ENCODE measurements at places on chromosomes 16 and 17.
A peak's percentile ranks its signal among the peaks of the same experiment; 100 is the strongest.

- DNase-seq, result no peak
These were observed 104.1 kb upstream of the CORO6 start for GRCh38 chr17:29726715-29727252.

- DNase-seq, result no peak
These were observed 115.9 kb upstream of the CDH13 start for GRCh38 chr16:82510789-82511305.

DNA sequence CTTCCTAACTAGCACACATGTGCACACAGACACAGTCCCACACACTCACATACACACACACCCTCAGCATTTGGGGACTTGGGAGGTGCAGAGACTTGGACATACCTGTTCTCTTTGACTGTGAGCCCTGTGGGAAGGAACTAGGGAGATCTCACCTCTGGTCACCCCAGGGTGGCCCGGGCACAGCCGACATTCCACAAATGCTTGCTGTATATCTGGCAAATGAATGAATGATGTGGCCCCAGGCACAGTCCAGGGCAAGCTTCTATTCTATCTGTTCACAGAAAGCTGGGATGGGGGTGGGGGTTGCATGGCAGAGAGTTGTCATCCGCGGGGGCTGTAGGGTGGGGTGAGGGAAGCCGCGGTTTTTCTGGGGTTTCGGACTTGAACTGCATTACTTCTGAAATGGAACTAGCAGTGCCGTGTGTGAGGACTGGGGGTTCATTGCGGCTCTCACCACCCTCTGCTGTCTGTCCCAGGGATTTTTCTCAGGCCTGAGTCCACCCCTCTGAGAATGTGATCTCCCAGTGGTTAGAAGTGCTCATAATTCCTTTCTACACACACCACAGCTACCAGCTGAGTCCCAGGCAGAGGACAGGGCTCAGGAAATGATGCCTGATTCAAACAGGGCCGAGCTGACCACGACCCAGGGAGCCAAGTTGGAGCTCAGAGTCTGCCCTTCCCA is 3.3 kb upstream of the RIPOR1 start:
- no peak for DNase-seq

GRCh38 chr17:29474297-29474696 is 84.1 kb downstream of the TAOK1 start:
- no peak for DNase-seq

DNA sequence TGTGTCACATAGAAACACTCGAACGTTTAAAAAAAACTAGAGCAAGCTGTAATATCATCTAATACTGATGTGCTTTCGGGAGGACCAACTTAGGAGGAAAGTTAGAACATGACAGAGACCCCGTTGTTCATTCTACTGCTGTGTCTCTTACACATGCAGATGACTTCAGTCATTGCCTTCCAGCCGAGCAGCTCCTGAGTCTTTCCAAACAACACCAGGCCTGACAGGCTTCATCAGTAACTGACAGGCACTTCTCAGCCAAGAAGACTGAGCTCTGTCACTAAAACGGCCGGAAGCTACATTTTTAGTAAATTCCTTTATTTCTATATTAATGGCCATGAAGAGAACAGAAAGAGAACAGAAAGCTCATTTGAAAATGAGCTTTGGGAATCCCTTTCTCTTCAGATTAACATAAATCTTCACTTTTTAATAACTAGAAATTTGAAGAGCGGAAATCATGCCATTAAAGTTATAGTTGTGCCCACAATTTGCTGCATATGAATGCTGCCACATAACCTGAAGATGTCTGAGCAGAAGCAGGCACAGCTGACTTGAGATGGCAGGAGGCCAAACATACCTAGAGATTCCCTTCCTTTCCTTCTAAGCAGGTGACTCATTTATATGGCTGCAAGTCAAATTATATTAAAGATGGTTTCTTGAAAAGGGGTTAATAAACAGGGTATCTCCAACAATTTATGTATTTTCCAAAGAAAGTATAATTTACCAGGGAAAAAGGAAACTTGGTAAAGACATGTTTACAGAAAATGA is 148.9 kb downstream of the ITFG1 start:
- DNase-seq, result no peak

DNA sequence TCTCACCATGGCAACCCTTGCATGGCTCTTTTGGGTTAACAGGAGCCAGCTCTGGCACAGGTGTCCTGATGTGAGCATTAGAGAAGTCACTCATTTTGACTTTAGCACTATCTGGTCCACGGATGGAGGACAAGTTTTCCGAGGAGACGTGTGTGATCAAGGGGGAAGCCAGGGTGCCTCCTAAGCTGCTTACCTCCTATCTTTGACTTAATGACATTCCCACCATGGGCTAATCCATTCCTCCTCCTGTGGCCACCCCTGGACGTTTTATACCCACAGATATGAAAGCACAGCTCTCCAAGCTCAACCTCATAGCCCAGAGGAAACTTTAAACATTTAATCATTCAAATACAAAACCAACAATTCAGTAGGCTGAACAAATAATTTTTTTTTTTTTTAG is 18.8 kb downstream of the MPP2 start:
- no peak for DNase-seq

DNA sequence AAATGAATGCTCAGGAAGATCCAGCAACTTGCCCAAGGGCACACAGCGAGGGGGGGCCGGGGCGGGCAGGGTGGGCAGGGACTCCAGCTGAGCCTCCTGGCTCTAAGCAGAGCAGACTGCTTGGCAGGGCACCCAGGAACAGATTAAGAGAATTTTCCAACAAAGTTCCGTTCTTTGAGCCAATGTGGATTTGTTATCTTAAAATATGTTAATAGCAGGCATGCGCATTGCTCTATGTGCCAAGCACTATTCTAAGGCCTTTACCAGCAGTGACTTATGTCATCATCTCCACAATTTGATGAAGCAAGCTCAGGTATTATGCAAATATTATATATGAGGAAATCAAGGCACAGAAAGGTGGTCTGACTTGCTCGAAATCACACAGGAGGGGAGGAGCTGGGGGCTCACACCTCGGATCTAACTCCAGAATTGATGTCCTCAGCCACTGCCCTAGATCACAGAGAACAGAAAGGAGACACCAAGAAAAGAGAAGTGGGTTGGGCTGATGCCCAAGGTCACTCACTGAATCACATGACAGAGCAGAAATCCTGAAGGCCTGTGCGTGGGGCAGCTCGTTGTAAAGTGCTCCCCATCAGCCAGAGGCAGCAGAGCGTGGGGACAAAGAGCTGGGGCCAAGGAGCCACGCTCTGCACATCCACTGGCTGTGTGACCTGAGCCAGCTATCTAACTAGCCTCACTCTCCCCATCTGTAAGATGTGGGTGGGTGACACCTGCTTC is 23.2 kb upstream of the MEAK7 start:
- DNase-seq, result no peak

DNA sequence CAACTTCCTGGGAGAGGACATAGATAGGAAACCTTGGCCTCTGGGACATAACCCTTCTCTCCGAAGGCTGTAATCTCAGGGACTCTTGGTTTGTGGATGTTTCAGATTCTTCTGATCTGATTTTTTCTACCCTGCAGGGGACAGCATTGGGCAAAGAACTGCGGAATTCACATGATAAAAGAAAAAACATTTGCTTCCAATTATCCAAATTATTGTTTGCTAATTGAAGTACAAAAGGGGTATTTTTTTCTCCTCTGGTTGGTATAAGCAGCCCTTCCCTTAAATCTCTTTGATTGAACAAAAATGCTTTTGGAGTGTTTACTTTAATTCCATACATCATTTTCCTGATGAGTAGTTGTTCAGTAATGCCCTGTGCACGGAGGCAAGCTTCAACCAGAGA is 251.7 kb upstream of the IRX3 start:
- DNase-seq, result no peak

- no peak for DNase-seq
These were observed 36.4 kb downstream of the EFCAB5 start for GRCh38 chr17:29977836-29978235.

DNA sequence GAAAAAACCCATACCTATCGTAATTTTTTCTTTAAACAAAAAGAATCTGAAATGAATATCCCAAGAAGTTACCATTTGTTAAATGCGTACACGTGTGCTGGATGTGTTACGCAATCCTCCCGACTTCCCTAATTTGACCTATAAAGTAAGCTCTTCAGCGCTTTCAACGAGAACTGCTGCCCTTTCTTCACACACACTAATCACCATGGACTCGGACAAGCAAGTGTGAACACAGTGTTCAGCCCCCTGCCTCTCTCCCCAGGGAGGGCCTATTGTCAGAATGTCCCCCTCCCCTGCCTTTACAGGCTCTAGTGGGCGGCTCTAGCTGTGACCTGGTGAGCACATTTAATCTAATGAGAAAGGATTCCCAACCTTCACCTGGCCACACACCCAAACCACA is 216.1 kb downstream of the CEP112 start:
- DNase-seq, result no peak

DNA sequence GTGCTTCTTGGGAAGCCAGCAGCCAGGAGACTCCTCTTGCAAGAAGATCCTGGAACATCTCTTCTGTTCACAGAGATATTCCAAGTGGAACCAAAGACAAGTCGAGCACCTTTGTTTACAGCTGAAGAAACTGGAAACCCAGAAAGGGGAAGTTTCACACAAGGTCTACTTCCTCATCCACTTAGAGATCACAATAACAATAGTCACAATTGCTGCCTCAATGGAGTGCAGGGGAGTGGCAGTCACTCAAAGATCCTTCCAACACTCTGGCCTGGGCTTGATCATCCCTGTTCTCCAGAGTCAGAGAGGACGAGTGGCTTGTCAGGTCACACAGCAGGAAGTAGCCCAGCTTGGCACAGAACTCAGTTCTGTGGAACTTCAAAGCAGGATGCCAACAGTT is 46.9 kb upstream of the SIAH1 start:
- DNase-seq, result no peak

- DNase-seq, result no peak
These were observed 7.0 kb downstream of the SGSH start for GRCh38 chr17:80212962-80213642.

- DNase-seq, result peak; percentile 92
These were observed 6.6 kb downstream of the PHB1 start for GRCh38 chr17:49407981-49408501.

DNA sequence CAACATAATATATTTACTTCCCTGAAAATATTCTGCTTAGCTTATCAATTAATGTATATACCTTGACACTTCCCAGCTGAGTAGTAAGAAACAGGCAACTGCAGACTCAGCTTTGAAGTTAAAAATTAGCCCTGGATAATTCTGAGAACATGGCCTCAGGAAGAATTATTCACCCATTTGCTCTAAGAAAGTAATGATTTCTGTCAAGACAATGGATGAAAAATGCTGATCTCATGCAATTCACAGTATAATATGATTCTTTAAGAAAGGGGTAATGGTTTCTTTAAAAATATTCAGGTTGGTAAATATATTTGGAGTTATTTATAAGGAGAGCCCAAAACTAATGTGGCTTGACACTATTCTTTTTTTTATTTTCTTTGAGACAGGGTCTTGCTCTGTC is 88.8 kb downstream of the CACNG1 start:
- DNase-seq, result no peak

- DNase-seq, result no peak
These were observed 37.5 kb downstream of the SOCS3 start for GRCh38 chr17:78322327-78322857.

DNA sequence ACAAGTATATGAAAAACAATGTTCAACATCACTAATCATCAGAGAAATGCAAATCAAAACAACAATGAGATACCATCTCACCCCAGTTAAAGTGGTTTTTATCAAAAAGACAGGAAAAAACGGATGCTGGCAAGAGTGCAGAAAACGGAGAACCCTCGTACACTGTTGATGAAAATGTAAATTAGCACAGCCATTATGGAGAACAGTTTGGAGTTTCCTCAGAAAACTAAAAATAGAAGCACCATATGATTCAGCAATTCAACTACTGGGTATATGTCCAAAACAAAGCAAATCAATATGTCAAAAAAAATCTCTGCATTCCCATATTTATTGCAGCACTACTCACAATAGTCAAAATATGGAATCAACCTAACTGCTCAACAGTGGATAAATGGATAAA is 50.1 kb upstream of the CES5A start:
- no peak for DNase-seq

DNA sequence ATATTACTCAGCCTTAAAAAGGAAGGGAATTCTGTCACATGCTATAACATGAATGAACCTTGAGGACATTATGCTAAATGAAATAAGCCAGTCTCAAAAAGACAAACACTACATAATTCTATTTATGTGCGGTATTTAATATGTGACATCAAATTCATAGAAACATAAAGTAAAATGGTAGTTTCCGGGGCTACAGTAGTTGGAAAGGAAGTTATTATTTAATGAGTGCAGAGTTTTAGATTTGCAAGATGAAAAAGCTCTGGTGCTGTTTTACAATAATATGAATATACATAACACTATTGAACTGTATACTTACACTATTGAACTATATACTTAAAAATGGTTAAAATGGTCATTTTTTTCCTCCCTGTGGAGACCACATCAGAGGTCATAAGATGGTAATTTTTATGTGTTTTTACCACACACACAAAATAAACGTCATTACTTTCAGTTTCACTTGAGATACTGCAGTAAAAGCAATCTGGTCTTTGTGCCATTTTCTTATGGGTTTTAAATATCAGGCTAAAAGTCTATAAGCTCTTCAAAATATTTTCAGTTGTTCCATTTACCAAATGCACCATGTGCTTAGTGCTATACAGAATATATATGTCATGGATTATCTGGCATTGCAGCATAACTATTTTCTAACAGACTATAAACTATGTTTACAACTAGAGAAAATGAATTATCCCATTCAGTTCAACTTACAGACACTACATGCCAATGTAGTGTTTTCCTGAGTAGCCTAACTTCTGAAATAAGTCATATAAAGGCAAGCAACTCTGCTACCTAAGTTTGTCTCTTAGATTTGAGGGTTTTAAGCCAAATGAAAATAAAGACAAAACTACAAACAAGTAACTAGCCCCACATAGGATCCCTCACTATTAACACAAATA is 90.9 kb downstream of the SPAG9 start:
- no peak for DNase-seq

GRCh38 chr16:14611660-14612059 is 18.4 kb downstream of the PARN start:
- DNase-seq, result no peak

GRCh38 chr16:87765776-87766484 is at the start of gene KLHDC4:
TSS of gene KLHDC4 (minus strand) at chr16:87765986. CDS start at chr16:87765890, 96 bp downstream.
- DNase-seq, result peak; percentile 79

- no peak for DNase-seq
These were observed 21.8 kb downstream of the YPEL2 start for GRCh38 chr17:59353106-59353854.

DNA sequence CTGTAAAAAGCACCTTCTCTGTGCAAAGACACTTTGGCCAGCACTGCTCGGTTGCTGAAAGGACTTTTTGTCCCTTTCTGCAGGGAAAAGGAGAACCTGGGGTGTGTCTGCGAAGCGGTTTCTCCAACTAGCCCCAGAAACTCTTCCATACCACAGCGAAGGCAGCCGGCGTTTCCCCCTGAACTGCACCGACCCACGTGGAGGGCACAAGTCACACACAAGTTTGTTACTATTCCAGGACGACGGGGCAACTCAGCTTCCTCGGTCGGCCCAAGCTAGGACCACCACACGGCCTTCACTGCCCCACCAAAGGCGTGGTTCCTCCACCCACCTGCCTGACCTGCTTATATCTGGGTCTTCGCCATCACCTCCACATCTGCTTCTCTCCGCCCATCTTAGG is 1.9 kb downstream of the RTN4RL1 start:
- no peak for DNase-seq
